ENCODE measurements at places on chromosomes 3 and 15.

- no peak for DNase-seq
These were observed 78.7 kb downstream of the FAIM start for GRCh38 chr3:138687236-138687635.

GRCh38 chr3:37580237-37580636 lies 281.4 kb upstream of the CTDSPL start:
- no peak for DNase-seq

DNA sequence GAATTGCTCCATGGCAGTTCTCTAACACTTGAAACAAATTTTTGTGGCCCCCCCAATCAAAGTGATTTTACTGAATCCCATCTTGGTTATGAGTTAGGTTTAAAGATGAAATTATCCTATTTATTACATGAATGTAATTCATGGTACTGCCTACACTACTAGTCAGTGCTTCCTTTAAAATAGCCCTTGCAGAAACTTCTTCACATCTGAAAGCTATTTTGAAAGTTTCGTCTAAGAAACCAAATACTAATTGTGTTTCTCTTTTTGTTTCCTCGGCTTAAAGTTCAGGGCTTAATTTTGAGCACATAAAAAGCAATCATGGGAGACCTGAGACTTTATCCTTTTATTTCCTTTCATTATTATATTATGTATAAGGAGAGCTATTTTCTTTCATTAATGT lies 72.1 kb downstream of the PLOD2 start:
- no peak for DNase-seq

- DNase-seq: peak; percentile 17
These were observed 14.0 kb upstream of the SSUH2 start for GRCh38 chr3:8658306-8659212.

GRCh38 chr3:108602249-108602934 lies 12.9 kb downstream of the DZIP3 start:
- DNase-seq: no peak

Data from fibroblast of skin of left quadriceps (primary cell).